ENCODE measurements at places on chromosomes 1 and 21.

- no peak for DNase-seq
Observed at GRCh38 chr1:223219846-223220610, 77.0 kb upstream of the TLR5 start.

DNA sequence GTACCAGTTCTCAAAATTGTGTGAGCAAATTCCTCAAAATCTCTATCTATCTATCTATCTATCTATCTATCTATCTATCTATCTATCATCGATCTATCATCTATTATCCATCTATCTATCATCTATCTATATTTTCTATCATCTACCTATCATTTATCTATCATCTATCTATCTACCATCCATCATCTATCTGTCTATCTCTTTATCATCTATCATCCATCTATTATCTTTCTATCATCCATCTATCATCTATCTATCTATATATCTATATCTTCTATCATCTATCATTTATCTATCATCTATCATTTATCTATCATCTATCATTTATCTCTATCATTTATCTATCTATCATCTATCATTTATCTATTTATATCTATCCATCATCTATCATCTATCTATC is 364.7 kb upstream of the GREM2 start:
- no peak for DNase-seq

GRCh38 chr1:17397910-17398695 is 26.1 kb downstream of the PADI6 start:
- DNase-seq = no peak

DNA sequence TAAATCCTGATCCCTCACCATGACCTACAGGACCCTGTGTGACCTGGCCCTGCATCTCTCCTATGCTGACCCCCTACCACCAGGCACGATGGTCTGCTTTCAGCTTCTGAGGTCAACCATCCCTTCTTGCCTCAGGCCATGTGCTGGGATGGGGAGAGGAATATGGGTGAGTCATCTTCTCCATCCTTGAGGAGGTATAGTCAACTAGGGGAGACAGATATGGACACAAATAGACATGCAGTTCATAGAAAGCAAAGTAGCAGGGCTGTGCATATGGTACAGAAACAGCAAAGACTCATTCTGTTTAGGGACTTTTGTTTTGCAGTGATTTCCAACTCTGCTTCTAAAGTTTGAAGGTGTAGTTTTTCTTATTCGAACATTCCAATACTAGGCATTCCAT is 250.8 kb upstream of the FGGY start:
- no peak for DNase-seq

- DNase-seq = no peak
Observed at GRCh38 chr1:78760858-78761257, 111.2 kb downstream of the IFI44 start.

DNA sequence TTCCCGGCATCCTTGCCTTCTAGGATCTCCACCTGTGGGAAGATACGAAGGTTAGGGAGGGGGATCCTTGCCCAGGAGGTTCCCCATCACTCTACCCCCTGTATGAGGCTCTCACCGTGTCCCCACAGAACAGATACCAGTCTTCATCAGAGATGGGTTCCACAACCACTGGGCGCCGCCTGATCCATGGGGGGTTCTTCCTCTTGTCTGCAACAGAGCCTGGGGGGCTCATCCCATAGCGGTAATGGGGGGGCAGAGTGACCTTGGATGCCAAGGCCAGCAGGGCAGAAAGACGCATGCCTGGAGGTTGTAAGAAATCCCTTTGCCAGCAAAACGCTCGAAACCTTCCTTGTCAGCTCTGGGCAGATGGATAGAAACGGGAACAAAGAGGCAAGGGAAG is 2.5 kb downstream of the MRPL24 start:
- no peak for DNase-seq

GRCh38 chr1:172929006-172929405 is 121.7 kb downstream of the TNFSF18 start:
- DNase-seq = no peak

GRCh38 chr1:82706741-82707140 is 906.0 kb downstream of the ADGRL2 start:
- no peak for DNase-seq

- DNase-seq = no peak
Observed at GRCh38 chr1:202580619-202581018, 129.6 kb downstream of the SYT2 start.

GRCh38 chr1:169879034-169879840 is 14.5 kb downstream of the SCYL3 start:
- DNase-seq = no peak

GRCh38 chr1:228695015-228695955 is 40.0 kb upstream of the RHOU start:
- DNase-seq = no peak

GRCh38 chr1:86705665-86705985 is 1.2 kb downstream of the SH3GLB1 start:
- no peak for DNase-seq

DNA sequence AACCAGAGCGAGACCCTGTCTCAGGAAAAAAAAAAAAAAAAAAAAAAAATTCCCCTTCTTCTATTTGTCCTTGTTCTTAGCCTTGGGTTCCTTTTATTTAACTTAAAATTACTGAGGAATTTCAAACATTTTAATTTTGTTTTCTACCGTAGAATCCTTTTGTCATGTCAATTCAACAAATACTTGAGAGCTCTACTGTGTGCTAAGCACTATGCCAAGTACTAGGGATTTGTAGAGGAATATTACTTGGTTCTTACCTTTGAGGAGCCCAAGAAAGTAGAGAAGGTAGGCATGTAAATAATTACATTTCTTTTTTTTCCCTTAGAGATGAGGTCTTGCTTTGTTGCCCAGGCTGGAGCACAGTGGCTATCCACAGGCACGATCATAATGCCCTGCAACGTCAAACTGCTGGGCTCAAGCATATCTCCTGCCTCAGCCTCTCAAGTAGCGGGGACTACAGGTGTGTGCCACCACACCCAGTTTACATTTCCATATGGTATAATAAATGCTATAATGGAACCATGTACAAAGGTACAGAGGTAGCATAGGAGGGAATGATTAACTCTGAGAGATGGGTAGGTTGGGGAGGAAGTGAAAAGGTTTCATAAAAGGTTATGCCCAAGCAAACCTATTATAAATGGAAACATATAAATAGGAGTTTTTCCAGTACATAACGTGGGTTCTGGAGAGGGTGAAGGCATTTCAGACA is 104.0 kb downstream of the ATG4C start:
- DNase-seq = no peak

GRCh38 chr1:10257851-10258250 is 47.5 kb downstream of the KIF1B start:
- peak; percentile 21 for DNase-seq

DNA sequence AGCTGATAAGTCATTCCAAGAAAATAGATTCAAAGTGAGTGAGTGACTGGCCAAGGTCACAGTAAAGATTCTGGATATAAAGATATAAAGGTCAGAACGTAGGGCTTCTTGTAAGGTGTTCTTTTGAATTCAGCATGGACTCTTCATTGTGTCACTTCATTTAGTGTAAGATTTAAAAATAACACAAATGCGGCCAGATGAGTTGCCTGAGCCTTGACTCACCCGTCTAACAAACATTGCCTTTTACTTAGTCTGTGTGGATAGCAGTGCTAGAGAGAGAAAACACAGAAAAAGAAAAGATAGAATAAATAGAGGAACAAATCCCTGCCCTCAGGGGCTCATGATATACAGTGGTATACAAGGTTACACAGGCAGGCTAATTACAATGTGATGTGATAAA is 223.4 kb downstream of the PLPP3 start:
- no peak for DNase-seq

- DNase-seq = no peak
Observed at GRCh38 chr1:98704971-98705370, 43.5 kb downstream of the SNX7 start.

GRCh38 chr1:225998560-225999226 is 450 bp downstream of the SDE2 start:
- no peak for DNase-seq

DNA sequence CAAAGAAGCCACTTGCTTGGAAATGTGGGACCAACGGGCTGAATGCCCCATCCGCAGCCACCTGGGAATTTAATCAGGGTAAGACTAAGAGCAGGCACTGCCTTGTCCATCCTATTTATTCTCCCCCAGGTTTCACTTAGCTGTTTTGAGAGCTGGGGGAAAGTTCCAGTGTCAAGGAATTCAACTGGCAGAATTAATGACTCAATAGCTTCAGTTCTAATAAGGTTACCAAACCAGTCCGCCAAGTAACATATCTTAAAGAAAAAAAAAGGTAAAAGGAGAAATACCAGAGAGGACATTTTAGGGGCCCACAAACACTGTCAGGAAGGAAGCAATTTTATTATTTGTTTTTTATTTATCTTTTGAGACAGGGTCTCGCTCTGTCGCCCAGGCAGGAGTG is 157.6 kb upstream of the SOD1 start:
- DNase-seq = no peak

GRCh38 chr1:44367944-44368343 is 12.9 kb upstream of the ERI3 start:
- DNase-seq = no peak

GRCh38 chr1:243939167-243939848 is 89.3 kb upstream of the AKT3 start:
- no peak for DNase-seq

DNA sequence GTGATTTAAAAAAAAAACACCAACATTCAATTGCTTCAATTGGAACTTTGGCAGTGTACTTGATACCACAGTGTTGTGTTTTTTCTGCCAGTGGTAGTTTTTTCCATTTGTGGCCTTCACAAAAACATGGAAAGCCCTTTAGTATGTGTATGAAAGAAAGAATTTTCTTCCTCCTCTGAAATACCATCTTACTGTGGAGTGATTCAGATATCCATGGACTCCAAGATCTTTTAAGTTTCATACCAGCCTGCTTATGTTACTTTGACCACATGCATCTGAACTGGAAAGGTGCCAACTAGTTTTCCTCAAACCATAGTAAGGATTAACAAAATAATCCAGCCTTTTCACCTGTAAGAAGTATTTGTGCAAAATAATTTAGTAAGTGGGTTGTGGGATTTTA is 3.4 kb downstream of the PPP2R5A start:
- DNase-seq = no peak

- DNase-seq = no peak
Observed at GRCh38 chr1:169005776-169006175, 100.7 kb upstream of the ATP1B1 start.

GRCh38 chr1:231201375-231201978 is 39.5 kb upstream of the GNPAT start:
- DNase-seq = no peak

DNA sequence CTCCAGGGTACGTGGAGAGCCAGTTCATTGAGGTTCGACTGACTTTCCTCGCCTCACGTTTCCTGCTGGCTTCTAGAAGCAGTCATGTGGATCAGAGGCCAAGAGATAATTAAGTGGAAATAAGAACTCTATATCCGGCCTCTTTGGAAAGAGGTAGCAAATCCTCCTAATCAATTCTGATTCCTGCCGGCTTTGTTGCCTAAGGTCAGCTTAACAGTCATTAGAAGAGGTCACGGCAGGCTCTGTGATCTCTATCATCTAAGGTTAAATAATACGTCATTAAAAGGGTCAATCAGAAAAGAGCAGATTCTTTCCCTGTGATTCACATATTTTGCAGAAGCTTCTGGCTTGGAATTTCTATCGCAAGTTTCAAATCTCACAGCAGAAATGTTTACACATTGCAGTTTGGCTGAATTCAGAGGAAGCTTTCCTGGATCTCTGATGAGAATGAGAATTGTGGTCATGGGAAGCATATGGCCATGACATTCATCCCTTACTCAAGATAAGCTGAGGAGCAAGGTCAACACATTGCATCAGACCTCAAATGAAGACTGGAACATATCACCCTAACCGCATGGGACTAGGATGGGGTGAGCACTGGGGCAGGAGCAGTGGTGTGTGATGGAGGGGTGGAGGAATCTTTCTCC is 189.4 kb downstream of the PBX1 start:
- no peak for DNase-seq

GRCh38 chr1:202288177-202288576 is 53.6 kb downstream of the UBE2T start:
- DNase-seq = no peak

- DNase-seq = no peak
Observed at GRCh38 chr1:212529211-212529741, 79.3 kb upstream of the ATF3 start.

DNA sequence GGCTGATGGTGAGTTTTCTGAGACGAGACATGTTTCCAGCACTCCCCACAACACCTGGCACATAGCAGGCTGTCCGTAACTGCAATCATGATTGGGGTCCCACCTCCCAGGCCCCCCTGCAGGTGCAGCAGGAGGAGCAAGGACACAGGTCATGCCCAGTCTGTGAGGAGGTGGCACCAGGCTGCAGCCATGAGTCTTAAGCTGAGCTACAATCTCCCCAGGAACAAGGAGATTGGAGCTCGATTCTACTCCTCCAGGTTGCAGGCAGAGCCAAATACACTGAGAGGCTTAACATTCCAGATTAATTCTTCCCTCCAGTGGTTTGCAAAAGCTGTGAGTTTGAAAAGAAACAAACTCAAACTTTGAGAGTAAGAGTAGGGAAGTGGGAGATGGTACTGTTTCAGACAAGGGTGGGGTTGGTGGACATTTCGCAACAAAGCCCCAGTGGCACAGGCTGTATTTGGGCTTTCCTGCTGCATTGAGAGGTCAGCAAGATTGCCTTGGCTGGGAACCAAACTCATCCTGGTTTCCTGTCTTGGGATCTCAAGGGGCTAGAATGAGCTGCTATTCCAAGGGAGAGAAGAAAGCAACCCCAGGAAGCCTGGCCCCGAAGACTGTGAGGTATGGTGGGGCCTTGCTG is 64.8 kb upstream of the GALNT2 start:
- no peak for DNase-seq

GRCh38 chr1:182447660-182448059 is 2.3 kb upstream of the RGSL1 start:
- DNase-seq = no peak

DNA sequence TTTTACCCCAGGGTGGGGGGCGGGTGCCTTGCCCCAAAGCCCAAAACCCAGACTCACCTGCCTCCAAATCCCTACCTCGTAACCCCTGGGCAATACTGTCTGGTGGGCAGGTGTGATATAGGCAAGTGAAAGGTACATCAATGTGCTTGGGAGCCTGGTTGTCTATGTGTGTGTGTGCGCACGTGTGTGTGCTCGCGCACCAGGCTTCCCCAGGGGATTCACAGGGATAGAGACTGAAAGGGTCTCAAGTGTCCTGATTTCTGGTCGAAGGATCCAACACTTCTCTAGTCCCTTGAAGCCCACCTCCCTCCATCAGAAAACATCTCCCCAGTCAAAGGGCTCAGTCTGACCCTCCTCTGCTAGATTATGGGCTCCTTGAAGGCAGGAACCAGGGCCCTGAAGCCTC is 28.9 kb upstream of the EPB41 start:
- DNase-seq = no peak

GRCh38 chr1:11833497-11833896 is 14.1 kb downstream of the NPPA start:
- no peak for DNase-seq

- DNase-seq = no peak
Observed at GRCh38 chr1:246695136-246695535, 29.1 kb upstream of the SCCPDH start.

- DNase-seq = no peak
Observed at GRCh38 chr1:75327395-75327794, 193.2 kb downstream of the LHX8 start.

- DNase-seq = no peak
Observed at GRCh38 chr1:44881011-44881632, 38.1 kb upstream of the PTCH2 start.
